ENCODE measurements at places on chromosomes 1 and 21.

DNA sequence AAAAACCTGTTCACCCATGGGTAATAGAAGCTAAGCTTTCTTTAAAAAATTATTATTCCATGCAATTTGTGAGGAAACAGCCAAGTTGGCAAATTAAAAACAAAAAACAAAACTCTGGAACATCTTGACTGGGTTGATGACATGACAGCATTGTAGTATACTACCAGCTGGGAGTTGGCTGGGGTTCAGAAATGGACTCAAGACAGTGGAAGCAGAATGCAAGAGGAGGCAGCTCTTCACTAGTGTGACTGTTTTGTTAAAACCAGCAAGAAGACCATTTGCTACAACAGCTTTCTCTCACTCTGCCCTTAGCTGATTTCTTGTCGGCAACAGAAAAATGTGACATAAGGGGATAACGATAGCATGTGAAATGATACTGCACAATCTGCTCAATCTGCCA lies 1298.9 kb upstream of the ADGRL4 start:
- no peak for DNase-seq

GRCh38 chr1:154550657-154551056 lies 7.8 kb downstream of the UBE2Q1 start:
- no peak for DNase-seq

GRCh38 chr1:164569241-164569640 lies 10.3 kb downstream of the PBX1 start:
- DNase-seq = no peak

- no peak for DNase-seq
Observed at GRCh38 chr1:101698681-101699080, 298.0 kb downstream of the OLFM3 start.

Measured in stimulated activated CD8-positive, alpha-beta memory T cell treated with anti-CD3 and anti-CD28 coated beads, Interleukin-15, amount 100 ng/mL, for 4 hours (primary cell).